IMR-90 (cell line): ENCODE measurements at places on chromosomes 11 and 22. TPM values are rescaled to one million over a fixed set of nuclear protein-coding genes. Genes with fewer than 3 reads are reported as not detected.
A peak's percentile ranks its signal among the peaks of the same experiment; 100 is the strongest.

GRCh38 chr11:115927823-115928329, 423.7 kb upstream of the CADM1 start:
- no peak for DNase-seq

DNA sequence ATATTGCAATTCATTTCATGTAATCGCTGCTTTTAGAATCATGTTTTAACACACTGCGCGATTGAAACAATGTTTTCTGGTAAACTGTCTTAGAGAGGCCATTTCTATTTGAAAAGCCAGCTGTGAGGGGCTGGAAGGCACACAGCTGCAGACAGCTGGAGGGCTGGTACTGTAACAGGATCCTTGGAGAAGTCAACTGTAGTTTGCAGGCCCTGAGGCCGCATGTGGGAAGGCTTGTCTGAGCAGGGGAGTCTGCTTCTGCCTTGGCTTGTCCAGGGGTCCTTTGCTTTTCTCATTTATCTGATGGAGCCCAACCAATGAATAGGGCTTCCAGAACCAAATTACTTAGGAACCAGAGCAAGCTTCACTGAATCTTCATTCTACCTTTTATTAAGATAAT, 313.5 kb downstream of the BLID start:
- DNase-seq: peak; percentile 19

- DNase-seq: peak; percentile 78
Measured at GRCh38 chr22:39205344-39206021, 39.3 kb downstream of the PDGFB start.

DNA sequence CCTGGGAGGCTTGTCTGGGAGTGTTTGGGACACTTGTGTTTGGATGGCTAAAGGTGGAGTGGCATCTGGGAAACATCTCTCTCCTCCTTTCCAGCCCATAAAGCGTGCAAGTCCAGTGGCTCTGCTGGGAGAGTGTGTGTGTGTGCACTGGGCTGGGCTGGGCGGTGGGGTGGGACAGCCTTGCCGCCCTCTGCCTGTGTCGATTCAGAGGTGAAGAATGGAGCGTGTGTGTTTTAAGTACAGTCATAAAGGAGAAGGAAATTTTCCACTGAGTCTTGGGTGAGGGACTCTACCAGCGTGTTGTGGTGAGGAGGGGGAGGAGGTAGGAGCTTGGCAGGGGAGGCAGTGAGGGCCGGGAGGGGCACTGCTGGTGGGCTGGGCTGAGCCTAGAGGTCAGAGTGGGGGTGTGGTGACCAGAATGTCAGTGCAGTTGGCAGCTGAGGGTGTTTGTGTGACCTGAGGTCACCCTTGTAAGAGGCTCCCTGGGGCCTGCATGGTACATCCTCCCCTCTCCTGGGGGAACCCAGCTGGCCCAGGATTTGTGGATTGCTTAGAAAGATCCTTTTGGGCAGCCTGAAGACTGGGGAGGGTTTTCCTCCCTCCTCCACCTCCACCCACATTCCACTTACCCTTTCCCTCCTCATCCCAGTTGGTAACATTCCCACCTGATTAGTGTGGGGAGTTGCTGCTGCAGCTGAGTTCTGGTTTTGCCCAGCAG, 1.7 kb downstream of the TIMP3 start:
- DNase-seq: peak; percentile 70

- no peak for DNase-seq
Measured at GRCh38 chr11:112805658-112806057, 155.6 kb upstream of the NCAM1 start.

GRCh38 chr11:44952500-44953260, 2.0 kb upstream of the TP53I11 start:
- no peak for DNase-seq

- DNase-seq: no peak
Measured at GRCh38 chr11:16049611-16050010, 306.7 kb downstream of the SOX6 start.

DNA sequence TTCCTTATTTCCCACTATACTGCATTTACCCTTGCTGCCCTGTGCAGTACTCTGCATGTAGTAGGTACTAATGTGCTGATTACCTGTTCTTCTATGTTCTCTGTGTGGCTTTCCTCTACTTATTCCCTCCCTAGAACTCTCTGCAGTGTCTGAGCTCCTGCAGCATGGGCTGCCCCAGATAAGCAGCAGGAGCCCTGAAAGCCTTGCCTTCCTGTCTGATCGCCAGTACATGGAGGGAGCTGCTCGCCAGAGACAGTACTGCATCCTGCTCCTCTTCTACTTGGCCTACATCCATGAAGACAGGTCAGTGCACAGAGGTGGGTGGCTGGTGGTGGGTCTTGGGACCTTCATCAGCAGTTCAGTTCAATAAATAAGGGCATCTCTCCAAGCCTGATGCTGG, 42.2 kb upstream of the CCDC134 start:
- DNase-seq: no peak

DNA sequence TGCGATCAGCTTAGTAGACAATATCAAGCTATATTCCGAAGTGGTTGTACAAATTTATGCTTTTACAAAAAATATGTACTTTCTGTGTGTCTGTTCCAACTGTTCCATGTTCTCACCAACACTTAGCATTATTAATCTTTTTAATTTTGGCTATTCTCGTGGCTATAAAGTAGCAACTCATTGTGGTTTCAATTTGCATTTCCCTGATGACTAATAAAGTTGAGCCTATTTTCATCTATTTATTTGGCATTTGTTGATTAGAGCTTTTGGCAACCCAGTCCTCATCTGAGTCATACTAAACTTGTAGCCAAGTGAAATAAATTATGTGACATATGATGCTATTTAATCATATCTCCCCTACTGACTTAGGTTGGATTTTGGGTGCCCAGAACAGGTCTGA, 115.9 kb downstream of the FBXO7 start:
- DNase-seq: peak; percentile 63

- no peak for DNase-seq
Measured at GRCh38 chr11:40241524-40242051, 1217.9 kb downstream of the LRRC4C start.

GRCh38 chr11:87325490-87325872, 287.7 kb downstream of the TMEM135 start:
- DNase-seq: no peak

DNA sequence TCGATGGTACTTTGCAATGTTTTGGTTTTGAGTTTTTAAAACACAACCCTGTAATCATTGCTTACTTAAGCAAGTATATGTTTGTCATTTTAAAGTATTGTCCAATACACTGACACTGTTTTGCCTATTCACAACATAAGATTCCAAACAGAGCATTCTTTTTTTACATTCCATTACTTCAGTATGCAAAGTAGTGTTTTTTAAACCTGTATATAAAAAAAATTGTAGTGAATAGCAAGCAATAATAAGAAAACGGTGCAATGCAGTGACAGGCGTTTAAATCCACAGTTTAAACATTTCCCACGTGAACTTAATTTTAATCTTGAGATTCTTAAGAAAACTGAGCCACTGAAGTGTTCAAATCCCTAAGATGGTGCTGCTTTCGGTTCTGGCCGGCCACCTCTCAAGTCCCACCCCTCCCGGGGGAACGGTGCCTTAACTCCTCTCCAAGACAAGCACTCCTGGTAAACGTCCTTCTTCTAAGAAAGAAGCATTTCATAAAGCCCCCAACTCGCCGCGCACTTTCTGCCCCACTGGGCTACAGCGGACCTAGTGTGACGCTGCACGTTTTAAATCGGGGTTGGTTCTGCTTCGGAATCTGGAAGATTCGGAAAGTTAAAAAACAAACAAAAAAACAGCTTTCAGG, 2.9 kb downstream of the PGR start:
- no peak for DNase-seq

Gene IFT27
- 14.5 and 18.3 TPM in 2 replicates for total RNA-seq

Gene CDHR5
- total RNA-seq: not detected in 2 replicates

Gene OR52A1
- total RNA-seq: not detected in 2 replicates

Gene MRGPRF
- total RNA-seq: 5.8 and 6.3 TPM in 2 replicates

Gene B4GALNT4
- 5.2 and 6.1 TPM in 2 replicates for total RNA-seq

Gene APOBEC3F
- total RNA-seq: 3.4 and 4.2 TPM in 2 replicates
